ENCODE measurements at places on chromosomes 13 and 19.

- no peak for DNase-seq
These were observed 4.4 kb downstream of the JAK3 start for GRCh38 chr19:17843292-17843827.

DNA sequence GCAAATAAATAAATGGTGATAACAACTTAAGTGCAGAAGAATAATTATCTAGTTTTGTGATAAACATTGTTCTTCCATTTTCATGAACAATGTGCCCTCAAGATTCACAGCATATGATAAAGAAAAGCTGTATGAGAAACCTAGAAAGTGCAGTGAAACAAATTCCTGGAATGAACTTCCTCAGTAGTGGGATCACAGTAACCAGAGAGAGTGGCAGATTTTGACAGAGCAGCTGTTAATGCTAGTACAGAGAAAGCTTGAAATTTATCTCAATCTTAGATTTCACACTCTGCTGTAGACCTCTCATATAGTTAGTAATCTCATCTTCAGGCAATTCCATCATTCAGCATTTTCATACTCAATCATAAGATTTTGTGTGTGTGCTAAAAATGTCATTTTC, 664.9 kb downstream of the PCDH9 start:
- DNase-seq = no peak

DNA sequence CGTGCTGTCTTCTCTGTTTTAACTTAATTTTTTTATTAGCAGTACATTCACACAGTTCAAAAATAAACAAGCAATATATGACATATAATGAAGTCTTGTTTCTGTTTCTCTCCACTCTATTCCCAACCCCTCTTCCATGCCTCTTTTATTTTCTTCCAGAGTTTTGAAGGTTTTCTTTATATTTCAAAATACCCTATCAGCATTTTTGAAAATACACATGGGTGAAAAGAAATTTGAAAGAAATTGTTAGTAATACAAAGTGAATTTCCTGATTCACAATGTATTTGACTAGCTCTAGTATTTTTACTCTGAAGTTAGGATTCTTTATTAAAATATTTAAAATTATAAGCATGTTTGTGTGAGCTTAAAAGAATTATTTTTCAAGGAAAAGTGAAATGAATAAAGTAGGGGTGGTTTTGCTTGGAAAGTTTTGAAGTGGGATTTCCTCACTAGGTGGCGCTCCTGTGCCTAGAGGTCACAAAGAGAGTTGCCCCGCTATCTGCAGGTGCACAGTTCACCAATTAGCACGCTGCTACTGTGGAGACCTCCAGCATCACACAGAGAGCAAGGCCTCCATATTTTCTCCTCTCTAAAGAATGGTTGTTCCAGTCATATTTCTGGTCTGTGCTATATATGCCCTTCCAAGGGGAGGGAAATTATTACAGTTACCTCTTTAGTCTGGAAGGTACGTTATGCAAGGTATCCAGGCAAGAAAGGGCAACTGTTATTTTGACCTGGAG, 37.6 kb downstream of the SOX21 start:
- DNase-seq = peak; percentile 62

DNA sequence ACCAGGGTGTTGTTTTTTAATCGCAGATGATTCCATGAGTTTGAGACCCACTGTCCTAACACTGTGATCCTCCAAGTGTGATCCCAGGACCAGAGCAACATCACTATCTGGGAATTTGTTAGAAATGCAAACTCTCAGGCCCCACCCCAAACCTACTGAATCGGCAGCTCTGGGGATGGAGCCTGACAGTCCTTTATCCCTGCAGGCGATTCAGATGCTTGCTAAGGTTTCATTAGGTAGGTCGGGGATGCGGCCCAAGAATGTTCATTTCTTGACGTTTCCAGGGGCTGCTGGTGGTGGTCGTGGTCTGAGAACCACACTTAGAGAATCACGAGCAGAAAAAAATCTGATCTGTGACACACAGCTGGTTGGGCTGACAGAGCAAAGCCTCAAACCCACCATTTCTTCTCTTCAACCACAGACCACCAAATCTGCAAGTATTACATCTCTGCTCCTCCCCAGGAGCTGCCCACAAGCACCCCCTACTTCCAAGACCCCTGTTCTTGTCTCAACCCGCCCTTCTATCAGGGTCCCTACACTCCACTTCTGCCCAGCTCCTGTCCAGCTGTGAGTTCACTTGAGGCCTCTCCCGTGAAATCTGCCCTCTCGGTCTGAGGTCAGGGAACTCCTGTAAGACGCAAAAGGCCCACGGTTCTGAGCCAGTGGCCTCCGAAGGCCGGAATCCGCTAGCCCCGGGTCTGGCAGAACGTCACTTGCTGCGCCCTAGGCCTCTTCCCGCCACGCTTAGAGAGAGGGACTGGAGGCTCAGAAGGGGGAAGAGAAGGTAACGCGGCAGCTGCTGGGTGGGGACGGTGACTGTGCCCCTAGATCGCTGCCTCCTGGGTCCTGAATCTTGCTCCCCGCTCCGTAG, 1.1 kb upstream of the FARP1 start:
- DNase-seq = peak; percentile 12

GRCh38 chr19:44723299-44723951, 24.5 kb downstream of the CEACAM16 start:
- DNase-seq = no peak

DNA sequence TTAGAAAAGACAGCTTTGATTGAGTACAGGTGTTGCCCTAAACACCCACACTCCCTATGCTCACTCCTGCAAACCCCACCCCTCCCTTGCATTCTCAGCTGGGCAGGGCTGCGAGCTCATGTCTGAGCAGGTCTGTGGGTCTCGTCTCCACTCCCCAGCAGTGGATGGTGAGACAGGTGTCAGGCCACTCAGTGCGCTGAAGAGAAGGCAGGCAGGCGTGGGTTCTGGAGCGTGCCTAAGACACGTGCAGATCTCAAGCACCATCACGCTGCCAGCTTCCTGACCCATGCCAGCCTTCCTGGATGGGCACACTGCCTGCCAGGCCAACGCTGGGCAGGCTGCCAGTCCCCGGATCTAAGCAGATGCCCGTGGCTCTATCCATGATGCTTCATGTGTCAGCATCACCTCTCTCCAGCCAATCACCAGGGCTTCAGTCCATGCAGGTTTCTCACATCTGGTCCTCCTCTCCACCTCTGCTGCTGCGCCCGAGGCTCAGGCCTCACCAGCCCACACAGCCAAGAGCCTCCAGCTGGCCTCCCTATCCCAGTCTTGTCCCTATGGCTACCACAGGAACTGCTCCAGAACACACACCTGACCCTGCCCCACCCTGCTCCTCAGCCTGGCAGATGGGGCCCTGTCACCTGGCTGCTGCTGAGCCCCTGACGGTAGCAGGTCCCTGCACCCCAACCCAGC, 42.6 kb downstream of the EPS15L1 start:
- DNase-seq = no peak

DNA sequence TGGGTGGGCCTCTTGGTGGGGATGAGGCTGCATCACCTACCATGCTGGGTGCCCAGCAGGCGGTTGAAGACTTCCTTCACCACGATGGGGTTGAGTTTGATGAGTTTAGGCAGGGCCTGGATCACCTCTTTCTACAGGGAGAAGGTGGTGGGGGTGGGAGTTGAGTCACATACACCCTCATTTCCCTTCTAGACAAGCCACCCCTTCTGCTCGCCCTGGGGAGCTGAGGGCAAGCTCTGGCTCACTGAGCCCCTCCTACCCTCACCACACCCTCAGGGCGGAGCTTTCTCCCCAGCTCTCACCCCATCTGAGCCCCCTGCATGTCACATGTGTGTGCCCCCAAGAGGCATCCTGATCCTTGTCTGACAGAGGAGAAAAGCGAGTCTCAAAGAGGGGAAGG, 7.6 kb upstream of the RSPH6A start:
- DNase-seq = no peak
